ENCODE measurements at places on chromosomes 3 and 15.

- DNase-seq = no peak
Measured at GRCh38 chr3:193974191-193974652, 161.7 kb upstream of the HES1 start.

DNA sequence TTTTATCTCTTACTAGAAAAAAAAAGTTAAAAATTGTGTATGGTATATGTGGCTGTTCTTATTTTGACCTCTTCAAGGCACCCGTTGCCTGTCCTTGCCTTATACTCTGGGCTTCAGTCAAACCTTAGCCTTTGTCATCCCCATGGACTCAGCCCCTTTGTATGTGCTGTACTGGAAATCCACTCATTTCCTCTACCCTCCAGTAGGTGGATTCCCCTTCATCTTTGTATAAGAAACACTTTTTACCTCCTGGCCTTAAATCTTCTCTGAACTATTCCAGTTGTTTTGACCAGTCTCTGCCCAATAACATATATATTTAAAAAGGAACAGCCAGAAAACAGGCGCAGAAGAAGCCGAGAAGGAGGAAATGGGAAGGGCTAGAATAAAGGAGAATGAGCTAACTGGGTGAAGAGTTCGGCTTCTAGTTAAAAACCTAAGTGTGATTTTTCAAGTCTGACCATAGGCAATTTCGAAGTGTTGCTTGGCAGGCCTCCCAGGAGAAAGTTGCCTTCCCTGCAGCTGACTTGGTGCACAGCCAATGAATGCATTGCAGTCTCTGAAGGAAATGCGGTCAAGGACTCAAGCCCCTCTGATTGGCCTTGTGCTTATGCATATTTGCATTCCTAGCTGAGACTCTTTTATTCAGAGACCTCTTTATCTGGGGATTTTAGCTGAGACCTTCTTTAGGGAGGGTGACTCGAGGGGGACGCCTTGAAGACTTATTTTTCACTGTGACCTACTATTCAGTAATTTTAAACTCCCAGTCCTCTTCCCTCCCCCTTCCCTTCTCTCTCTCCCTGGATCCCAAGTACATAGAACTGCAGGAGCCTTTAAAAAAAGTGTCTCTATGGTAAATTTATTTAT lies 277.4 kb downstream of the ROBO1 start:
- DNase-seq = peak; percentile 32

GRCh38 chr3:53142986-53143385 lies 12.8 kb upstream of the RFT1 start:
- no peak for DNase-seq

GRCh38 chr15:25863111-25863967 lies at the start of gene ATP10A:
Gene ATP10A (minus strand): TSS chr15:25863327. CDS start chr15:25863096, 231 bp downstream.
- peak; percentile 35 for DNase-seq

- no peak for DNase-seq
Measured at GRCh38 chr15:58401276-58401675, 30.5 kb upstream of the LIPC start.

Measured in left colon (tissue), 2 donors.